ENCODE measurements at places on chromosomes 12 and 14.

DNA sequence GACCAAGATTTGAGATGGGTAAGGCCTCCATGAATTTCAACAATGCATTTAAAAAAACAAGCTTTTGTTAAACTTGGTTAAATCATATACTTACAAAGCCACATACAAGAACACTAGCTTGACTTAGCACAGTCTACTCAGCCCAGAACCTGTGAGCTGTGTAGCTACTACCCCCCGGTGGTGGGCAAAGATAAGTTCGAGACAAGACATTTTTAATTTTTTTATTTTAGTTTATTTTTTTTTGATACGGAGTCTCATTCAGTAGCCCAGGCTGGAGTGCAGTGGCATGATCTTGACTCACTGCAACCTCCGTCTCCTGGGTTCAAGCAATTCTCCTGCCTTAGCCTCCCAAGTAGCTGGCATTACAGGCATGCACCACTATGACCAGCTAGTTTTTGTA, 3.7 kb upstream of the NECAP1 start:
- no peak for DNase-seq

DNA sequence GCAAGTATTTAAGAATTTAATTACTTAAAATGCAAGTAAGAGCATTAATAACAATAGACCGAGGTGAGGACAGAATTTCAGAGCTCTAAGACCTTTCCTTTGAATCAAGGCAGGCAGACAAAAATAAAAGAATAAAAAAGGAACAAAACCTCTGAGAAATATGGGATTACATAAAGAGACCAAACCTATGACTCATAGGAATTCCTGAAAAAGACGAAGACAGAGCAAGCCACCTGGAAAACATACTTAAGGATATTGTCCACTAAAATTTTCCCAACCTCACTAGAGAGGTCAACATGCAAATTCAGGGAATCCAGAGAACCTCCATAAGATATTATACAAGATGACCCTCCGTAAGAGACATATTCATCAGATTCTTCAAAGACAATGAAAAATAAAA, 325.1 kb downstream of the AEBP2 start:
- DNase-seq, result no peak

- DNase-seq, result no peak
These were observed 75.9 kb upstream of the ZDHHC17 start for GRCh38 chr12:76687981-76688380.

DNA sequence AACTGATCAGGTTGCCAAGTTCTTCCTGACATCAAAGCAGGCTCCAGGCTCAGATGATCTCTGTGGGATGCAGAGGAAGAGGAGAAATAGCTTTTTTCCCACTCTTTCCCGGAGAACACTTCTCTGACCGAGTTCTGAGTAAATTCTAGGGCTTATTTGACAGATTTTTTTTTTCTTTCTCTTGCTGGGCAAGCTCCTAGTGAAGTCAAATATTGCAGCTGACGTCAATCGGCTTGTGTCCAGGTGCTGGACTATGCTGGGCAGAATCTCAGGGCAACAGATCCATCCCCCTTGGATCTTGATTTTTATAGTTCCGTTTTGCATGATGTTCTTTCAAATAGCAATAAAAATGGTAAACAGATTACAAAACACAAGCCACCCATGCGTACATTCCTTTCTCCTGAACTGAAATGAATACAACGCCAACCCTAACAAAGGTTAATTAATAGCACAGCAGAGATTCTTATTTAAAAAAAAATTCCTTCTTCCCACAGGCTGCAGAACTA, 182.2 kb downstream of the NOVA1 start:
- DNase-seq, result no peak

DNA sequence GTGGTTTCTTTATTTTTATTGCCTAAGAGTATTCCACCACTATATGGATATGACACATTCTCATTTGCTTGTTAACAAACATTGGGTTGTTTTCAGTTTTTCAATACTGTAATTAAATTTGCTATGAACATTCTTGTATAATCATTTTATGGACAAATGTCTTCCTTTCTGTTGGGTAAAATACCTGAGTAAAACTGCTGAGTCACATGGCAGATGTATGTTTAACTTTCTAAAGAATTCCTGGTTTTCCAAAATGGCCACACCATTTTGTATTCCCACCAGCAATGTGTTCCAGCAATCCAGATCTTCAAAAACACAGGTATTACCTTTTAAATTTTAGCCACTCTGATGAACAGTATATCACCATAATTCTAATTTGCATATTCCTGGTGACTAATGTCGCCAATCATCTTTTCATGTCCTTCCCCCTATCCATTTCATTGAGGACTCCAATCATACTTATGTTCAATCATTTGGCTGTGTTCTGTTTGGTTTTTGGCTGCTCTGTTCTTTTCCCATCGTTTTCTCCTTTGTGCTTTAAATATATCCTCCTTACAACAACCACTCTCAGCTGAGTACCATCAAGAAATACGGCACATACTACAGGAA, 36.0 kb downstream of the CDK17 start:
- DNase-seq, result no peak

- DNase-seq, result no peak
These were observed 11.5 kb upstream of the RASSF3 start for GRCh38 chr12:64598831-64599230.

DNA sequence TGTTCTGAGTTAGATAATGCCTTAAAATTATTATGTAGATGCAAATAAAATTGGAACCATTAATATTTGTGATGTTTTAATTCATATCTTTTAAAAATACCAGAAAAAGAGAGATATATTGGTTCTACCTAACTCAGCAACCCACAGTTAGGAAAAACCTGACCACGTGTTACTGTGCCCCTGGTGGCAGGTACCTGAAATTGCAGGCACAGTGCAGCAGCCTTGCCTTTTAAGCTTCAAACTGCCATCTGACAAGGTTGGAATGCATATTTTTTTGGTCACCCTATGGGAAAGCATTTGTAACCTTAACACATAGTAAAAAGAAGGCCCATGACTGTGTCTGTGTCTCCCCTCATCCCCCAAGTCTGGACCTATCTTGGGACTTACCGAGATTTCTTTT, 109.4 kb upstream of the NOS1 start:
- DNase-seq, result no peak

GRCh38 chr12:18294889-18295288, 33.6 kb downstream of the PIK3C2G start:
- no peak for DNase-seq

DNA sequence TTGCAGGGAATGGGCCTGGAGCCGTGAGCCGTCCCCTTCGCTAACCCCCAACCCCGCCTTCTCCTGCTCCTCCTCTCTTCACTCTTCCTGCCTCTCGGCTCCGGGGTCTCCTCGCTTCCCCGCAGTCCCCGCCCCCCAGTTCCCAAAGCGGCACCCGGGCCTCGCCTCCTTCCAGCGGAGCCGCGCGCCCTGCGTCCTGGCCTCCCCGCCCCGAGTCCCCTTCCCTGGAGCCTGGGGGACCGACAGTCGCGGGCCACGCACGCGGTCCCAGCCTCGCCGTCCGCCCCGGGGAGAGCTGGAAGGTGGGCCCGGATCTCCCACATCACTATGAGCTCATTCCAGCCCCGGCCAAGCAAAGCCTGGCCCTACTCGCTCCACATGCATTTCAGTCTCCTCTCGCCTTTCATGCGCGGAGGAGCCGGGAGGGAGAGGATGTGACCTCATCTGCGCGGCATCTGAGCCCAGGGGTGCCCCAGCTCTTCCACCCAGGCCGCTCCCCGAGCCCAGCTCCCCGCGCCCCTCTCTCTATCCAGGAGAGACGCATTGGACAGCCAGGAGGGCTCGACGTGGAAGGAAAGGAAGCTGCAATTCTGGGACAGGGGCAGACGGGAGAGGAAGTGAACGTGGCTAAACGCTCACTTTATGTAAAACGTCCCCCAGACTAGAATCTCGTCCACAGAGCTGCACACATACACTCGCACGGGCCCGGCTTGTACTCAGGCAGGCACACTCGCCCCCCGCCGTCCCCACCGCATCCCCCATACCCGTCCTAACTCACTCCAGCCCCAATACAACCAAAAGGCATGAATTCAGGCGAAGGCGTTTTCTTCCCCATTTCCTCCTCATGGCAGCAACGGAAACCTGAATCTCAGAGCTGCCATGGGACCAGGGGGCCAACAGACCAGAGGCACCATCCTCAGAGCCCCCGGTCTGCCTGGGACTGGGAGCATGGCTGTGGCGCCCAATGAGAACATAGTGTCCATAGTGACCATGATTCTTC, 108.7 kb upstream of the CCND2 start:
- DNase-seq, result no peak

DNA sequence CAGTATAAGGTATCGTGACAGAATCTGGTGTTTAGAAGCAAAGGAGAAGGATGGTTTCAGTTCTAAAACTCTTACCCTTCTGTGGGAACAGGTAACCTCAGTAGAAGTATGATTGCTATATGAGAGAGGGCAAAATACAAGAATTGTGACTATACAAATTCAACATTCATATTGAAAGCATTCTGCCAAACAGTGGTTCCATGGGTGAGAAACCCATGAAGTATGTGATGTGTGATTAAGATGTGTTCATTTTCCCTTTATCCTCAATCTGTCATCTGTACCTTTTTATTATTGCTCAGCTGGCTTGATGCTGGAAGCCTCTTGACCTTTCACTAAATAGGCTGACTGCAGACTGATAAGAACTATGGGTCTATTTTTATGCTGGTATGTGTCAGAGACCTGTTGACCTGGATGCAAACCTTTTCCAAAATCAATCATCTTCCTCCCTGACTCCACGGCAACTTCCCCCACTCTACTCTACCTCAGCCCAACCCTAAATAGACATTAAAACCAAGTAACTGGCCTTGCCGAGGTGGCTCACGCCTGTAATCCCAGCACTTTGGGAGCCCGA, 109.6 kb downstream of the STXBP6 start:
- no peak for DNase-seq

GRCh38 chr12:57226588-57227314, 2.8 kb upstream of the SHMT2 start:
- no peak for DNase-seq

DNA sequence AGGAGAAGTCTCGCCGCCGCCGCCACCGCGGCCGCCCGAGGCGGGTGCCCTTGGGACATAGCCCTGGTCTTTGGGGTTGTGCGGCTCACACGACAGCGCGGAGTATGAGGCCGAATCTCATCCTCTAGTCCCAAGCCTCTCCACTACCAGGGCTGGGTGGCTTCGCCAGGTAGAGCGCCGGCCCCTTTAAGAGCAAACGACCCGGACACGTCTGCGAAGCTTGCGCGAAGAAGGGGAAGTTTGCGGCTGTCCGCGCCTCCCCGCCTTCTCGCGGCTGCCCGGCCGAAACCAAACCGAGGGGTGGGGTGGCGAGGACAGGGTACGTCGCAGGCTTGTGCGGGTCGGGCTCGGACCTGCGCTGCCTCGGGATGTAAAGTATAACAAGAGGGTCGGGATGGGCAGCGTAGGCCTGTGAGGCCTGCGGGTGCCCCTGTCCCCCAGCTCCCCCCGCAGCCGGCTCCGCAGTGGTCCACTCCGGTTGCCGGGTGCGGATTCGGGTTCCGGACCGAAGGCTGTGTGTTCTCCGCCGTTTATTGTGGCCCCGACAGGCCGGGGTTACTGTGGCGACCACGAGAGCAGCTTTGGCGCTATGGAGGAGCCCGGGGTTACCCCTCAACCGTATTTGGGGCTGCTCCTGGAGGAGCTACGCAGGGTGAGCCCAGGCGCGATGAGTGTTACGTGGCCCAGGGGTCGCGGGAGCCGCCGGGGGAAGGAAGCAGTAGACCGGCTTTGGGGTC, 33.3 kb downstream of the MIA2 start:
- DNase-seq, result peak; percentile 55

DNA sequence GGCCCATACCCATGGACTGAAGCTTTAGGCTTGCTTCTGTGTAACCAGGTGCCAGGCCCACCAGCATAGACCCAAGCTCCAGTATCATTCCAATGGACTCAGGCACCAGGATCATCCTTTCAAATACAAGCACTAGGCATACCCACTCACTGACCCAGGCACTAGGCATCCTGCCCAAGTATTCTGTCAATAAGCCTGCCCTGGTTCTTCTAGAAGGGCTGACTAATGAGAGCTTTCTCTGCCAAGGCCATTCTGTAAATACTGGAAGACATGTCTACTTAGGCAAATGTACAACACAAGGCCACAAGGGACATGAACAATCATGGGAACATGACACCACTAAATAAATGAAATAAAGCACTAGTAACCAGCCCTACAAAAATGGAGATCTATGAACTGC, 352.2 kb downstream of the FSCB start:
- no peak for DNase-seq

GRCh38 chr14:77103951-77104350, 5.9 kb downstream of the CIPC start:
- no peak for DNase-seq

GRCh38 chr12:12398026-12398859, 41.4 kb downstream of the BORCS5 start:
- DNase-seq, result peak; percentile 27

GRCh38 chr14:53019406-53019805, 68.6 kb upstream of the FERMT2 start:
- DNase-seq, result no peak

DNA sequence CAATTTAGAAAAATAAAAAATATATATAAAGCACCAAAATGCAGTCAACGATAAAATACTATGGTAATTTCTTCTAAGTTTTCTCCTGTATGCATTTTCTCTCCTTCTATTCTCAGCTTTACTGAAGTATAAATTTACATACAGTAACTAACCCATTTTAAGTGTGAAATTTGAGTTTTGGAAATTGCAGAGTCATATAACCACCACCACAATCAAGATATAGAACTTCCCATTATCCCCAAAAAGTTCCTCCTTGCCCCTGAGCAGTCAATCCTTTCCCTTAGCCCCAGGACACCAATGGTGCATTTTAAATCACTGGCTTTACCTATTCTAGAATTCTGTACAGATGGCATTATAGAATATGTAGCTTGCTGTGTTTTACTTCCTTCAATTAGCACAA, 31.0 kb upstream of the BBS10 start:
- no peak for DNase-seq

DNA sequence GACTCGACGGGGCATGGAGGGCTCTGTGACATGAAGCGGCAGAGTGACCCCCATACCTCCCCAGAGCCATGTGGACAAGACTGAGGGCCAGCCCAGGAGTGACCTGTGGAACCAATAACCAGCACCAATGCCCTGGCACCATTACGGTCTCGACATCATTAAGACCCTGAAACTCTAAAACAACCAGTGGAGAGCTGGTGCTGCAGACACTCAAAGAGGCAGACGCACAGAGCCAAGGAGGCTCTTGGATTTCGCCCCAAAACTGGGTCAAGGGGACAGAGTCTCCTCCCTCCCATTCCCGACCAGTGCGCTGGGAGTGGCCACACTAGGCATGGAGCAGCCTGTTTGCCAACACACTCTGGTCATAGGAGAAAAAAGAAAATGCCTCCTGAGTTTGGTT, 41.6 kb upstream of the VASH1 start:
- DNase-seq, result no peak

DNA sequence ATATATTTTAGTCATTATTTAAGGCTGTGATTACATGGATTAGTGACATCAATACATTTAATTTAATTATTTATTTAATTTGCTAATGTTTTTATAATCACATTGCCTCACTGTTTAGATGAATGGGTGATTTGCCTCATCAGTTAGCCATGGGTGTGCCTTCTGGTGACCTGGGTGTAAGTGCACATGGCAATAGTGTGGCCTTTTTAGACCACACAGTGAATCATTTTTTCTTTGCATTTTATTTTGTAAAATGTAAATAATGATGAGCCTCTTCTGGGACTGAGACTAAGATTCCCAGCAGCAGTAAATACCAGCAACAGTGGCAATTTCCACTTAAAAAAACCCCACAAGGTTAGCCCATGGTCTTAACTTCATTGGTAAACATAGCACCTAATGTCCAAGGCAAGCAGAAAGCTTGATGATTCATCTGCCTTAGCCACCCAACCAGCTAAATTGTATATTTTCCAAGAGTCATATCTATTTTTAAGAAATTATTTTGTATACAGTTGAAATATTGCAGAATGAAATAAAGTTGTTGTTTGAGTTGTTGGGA, 235.9 kb upstream of the NOVA1 start:
- no peak for DNase-seq

Measured in HuH-7 (cell line).